CD4-positive, alpha-beta T cell treated with Interleukin-1 beta for 1 hour (primary cell): ENCODE measurements at places on chromosomes 16 and 17.
A peak's percentile ranks its signal among the peaks of the same experiment; 100 is the strongest.

DNA sequence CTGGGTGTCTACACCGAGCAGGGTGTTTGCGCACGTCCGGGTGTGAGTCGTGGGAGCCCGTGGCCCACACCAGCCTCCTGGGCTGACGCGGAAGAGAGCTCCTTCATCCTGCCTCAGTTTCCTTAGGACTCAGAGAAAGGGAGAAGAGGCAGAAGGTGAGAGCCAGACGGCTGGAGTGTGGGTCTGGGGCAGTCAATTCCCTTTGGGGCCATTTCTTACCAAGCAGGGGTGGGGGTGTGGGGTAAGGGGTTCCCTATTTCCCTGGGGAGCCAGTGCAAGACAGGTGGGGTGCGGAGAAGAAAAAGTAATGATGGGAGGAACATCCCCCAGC is 831 bp downstream of the CA7 start:
- no peak for DNase-seq

GRCh38 chr17:42323268-42323773 is 35.0 kb downstream of the STAT5A start:
- no peak for DNase-seq

GRCh38 chr17:33121756-33122155 is 130.1 kb downstream of the SPACA3 start:
- no peak for DNase-seq

- DNase-seq, result no peak
Measured at GRCh38 chr16:75421820-75422126, 11.5 kb downstream of the CFDP1 start.

DNA sequence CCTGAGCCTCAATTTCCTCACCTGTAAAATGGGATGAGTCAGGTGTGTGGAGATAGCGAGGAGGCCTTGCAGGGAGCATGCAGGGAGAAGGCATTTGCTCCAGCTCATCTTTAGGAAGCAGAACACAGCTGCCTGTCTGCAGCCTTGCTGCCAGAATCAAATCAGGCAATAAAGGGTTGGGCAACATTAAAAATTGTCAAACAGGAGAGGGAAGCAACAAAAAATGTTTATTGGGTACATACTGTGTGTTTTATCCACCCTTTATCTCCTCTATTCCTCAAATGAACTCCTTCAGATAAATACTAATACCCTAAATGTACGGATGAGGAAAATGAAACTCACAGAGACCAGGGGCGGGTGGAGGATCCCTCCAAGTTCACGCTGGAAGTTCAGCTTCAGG is 12.2 kb downstream of the KRT16 start:
- no peak for DNase-seq

GRCh38 chr16:3727806-3728381 is 10.6 kb upstream of the TRAP1 start:
- no peak for DNase-seq

GRCh38 chr17:77320485-77321256 is 179.9 kb downstream of the SEC14L1 start:
- DNase-seq, result peak; percentile 46

- no peak for DNase-seq
Measured at GRCh38 chr17:50146230-50146926, 4.1 kb downstream of the PPP1R9B start.

DNA sequence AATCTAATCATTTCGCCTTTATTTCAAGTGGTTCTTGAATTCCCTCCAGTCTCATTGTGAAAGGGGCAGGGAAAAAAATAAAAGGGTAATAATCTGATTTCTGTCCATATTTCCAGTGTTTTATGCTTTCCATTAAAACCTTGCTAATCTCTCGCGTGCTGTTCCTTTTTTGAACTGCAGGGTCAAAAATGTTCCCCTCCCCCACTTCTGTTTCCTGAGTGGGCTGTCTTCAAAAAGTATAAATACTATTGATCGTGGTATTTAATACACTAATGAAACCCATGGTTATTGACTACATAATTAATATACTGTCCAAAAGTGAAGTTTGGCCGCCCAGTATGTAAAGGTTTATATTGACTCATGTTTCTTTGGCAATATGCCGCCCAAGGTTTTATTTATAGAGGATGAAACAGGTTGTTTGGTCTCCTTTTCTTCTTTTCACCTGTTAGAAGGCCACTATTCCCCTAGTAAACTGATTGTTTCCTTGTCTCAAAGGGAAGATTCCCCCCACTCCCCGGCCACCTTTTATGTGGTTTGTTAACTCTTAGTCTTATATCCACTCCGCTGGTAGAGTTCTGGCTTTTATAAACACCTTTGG is 69.7 kb downstream of the RPA1 start:
- no peak for DNase-seq

GRCh38 chr17:36932694-36933511 is 4.4 kb upstream of the LHX1 start:
- no peak for DNase-seq

DNA sequence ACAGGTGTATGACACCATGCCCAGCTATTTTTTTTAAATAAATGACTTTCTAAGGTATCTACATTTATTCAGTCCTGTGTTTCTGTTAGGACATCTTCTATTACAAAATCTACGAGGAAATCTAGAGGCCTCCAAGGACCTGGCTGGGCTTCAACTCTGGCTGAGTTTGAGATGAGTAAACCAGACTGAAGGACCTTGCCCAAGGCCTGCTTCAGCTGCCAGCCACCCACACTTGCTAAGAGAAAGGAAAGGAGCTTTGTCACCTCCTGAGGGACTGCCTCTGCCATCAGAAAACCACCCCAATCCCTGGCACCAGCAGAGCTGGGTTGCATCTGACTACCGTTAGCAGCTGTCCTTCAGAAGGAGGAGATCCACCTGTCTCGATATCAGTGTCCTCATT is 1.3 kb upstream of the MYO1D start:
- no peak for DNase-seq

- no peak for DNase-seq
Measured at GRCh38 chr16:22915003-22915402, 101.0 kb downstream of the HS3ST2 start.

DNA sequence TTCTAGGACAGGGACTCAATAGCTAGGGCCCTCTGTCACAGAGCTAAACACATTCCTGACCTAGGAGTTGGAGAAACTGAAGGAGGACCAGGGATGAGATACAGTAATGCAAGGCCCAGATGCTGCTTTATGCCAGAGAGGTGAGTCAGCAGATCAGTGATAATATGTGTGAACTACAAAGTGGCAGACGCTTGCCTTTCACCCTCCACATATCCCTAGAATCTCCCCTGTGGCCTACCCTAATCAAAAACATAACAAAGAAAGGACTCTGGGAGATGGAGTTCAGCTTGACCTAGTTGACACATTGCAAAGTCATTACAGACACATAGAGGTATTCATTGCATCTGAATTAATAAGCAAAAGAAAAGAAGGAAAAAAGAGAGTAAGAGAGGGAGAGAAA is 417.6 kb upstream of the DYNLRB2 start:
- no peak for DNase-seq

GRCh38 chr16:88613911-88614817 is 24.2 kb upstream of the IL17C start:
- DNase-seq, result no peak
